Fibroblast of skin of abdomen (primary cell): ENCODE measurements at places on chromosomes 12 and 14.

DNA sequence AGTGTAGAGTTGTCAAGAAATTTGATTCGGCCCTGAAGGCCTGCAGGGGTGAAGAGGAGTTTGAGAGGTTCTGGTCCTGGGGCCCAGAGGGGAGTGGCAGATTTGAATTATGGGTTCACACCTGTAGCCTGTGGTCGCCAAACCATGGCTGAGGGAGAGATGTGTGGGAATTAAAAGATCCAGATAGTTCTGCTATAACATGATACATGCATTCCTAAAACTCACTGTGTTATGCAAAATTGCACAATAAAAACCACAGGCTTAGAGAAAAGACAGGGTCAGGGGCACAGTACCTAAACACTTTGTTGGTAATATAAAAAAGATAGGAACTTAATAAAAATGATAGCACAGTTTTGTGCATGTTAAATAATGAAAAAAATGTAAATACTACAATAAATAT, 106.2 kb downstream of the TMEM30B start:
- peak; percentile 72 for DNase-seq

- DNase-seq = no peak
Observed at GRCh38 chr12:105721891-105722290, 391.4 kb downstream of the C12orf75 start.

GRCh38 chr14:86196471-86196870, 666.5 kb downstream of the FLRT2 start:
- peak; percentile 12 for DNase-seq

GRCh38 chr12:115343601-115344000, 659.6 kb upstream of the TBX3 start:
- no peak for DNase-seq

DNA sequence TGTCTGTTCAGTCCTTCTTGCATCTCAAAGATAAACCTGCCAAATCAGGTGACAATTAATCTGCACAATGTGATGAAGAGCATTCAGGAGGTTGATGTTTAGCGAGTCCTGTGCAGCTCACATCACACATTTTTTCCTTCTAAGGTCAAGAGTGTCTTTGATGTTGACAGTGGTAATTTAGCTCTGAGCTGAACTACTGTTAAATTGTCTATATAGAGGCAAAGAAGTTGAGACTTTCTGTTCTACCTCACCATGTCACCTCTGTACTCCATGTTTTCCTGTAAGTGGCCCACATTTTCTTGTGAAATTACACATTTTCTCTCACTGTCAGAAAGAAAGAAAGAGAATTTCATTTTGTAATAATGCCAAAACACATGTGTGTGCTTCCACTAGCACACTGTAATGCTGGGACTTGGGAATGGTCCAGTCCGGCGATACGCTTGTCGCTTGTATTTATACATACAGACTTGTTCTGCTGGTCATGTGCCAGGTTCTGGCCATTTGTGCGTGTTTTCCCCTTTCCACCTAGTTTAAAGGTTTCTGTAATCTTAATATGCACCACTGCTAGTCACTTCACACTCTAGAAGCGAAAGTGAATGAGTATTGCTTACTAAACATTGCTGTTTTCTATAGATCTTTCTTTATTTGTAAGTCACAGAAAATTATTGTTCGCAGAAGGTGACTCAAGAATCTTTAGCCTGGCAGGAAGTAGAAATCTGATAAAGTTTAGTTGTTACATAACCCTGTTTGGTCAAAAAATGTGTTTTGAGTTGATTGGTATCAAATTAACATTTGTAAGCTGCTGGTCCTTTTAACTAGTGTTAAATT, 328.9 kb downstream of the TMTC2 start:
- peak; percentile 13 for DNase-seq

GRCh38 chr12:64252681-64253080, 30.6 kb upstream of the KICS2 start:
- DNase-seq = peak; percentile 54

- DNase-seq = no peak
Observed at GRCh38 chr12:109771746-109772621, 58.4 kb downstream of the FAM222A start.

DNA sequence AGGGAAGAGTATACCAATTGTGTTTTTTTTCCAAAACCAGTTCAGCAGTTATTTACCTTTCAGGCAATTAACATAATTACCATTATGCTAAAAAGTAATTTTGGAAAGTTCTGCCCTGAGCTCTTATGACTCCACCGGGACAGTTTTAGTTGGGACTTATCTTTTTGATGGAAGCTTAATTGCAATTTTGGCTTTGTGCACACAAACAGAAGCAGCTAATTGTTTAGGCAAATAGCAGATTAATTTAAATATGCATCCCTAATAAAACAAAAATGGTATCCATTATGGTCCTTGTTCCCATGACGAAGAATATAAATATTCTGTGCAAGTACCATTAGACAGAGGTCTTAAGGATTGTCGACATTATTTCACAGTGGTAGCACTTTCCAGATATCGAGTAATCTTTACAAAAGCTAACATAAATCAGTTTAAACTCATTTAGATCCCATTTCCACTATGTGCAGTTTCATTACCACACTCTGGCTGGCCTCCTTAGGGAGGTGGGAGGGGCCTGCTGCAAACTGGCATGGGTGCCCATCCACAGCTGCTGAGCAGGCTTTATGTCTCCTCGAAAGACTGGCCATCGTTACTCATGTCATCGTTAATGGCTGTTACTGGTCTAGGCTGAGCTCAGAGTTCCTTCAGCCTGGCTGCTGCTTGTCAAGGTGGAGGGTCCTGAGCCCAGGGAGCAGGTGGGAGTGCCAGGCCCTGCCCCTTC, 68.2 kb downstream of the FBXW8 start:
- no peak for DNase-seq

DNA sequence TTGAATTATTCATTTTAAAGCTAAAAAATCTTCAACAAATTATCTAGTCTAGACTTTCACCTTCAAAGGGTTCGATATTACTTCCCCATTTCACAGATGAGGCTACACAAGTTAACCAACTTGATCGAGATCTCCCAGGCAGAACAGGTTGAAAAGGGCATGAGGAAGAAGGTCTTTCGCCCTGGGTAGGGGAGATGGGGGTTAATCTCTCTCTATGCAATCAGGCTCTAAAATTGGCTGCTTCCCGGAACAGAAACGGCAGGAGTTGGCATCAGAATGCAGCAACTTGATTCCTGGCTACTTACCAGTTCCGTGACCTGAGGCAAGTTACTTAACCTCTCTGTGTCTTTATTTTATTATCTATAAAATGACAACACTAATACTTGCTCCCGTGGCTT, 2.4 kb upstream of the CISTR start:
- DNase-seq = no peak

DNA sequence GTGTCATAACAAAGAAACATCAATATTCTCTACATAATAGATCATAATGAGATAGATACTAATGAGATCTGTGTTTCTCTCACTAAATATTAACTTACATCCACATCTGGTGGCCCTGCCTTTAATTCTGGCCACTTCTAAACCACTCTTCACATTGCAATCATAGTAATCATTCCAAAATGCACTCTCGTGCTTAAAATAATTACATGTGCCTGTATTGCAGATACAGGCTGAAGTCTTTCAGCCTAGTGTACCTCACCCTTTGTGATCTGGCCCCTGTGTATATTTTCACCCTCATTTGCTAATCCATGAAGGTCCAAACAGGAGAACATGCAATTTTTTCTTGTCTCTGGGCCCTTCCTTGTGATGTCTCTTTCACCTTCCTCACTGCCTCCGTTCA, 108.0 kb downstream of the LIN7A start:
- DNase-seq = peak; percentile 47

DNA sequence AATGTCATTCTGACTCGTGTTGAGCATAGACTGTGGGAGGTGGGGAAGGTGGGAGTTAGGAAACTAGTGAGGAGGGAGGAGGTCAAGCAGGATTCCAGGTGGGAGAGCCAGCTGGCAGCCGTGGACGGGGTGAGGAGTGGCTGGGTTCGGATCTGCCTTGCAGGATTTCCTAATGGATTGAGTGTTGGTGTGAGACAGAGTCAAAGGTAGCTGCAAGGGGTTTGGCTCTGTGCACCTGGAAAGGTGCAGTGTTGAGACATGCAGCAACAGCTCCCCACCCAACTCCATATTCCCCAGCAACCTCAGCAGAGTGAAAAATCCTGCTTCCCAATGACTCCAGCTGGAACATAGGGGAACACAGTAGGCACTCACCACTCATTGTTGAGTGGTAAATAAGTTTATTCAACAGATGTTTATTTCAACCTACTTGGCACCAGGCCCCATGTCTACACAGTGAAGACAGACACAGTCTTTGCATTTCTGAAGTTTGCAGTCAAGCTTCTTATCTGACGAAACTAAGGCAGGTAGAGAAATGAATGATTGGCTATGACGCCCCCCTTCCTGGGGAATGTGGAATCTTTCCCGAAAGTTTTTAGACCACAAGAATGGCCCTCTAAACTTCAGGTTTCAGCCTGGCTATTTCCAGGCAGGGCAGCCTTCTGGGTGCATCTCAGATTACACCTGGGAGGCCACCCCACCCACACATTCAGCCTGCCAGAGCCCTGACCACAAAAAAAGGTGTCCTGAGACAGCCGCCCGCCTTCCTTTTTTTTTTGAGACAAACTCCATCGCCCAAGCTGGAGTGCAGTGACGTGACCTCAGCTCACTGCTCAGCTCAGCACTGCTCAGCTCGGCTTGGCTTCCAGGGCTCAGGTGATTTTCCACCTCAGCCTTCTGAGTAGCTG, 37.9 kb upstream of the PLEKHG6 start:
- DNase-seq = no peak

GRCh38 chr14:53570411-53571387, 385.9 kb downstream of the BMP4 start:
- DNase-seq = no peak

GRCh38 chr14:79730196-79730595, 481.1 kb downstream of the DIO2 start:
- no peak for DNase-seq

- DNase-seq = no peak
Observed at GRCh38 chr12:2794191-2794735, 507 bp upstream of the FKBP4 start.

DNA sequence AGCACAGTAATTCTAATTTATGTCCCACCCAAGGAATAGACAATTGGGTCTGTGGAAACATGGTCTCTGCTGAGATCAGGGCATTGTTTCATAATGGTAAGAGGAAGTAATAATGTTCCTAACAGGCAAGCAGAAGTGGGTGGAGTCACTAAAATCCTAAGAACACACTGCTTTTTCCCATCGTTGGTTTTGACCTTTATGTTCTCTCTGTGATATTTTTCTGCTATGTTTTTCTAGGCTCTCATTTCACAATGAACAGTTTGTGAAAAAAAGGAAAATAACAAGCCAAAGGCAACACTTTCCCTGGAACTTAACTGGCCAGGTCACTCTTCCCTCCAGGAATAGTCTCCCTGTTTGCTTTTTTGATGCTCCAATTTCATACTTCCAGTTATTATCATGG, 80.6 kb upstream of the OVCH1 start:
- no peak for DNase-seq

DNA sequence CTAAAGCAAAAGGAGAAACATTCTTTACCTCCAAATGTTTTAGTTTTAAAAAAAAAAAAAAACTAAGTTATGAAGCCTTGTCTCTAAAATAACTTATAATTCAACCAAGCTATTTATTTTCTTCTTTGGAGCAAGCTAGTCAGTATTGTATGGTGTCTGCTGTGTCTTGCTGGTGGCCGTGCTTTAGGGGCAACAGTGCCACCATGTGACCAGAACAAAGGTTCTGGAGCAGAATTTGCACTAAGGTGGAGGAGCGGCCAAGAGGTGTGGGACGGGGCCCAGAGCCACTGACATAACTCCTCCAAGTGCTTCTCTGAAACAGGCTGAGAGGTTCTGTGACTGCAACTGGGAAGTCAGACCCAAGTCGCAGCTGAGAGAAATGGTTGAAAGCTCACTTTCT, 4.5 kb downstream of the FICD start:
- DNase-seq = no peak
